ENCODE measurements at places on chromosomes 1 and 21.

DNA sequence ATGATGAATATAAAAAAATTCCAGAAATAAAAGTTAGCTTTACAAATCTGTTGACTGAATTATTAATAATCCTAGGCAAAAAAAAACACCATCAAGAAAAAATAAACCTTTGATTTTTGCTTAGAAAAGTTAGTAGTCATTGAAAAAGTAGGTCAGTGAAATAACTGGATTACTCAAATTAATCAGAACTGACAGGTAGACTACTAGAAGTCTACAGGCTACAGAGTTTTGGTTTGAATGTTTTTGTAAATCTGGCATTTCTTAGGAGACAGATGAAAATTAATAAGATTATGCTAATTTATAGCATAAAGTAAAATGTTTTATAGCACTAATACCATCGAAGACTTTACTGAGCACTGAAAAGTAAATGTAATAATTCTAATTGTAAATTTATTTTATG is 511.9 kb downstream of the PTPRC start:
- no peak for DNase-seq

DNA sequence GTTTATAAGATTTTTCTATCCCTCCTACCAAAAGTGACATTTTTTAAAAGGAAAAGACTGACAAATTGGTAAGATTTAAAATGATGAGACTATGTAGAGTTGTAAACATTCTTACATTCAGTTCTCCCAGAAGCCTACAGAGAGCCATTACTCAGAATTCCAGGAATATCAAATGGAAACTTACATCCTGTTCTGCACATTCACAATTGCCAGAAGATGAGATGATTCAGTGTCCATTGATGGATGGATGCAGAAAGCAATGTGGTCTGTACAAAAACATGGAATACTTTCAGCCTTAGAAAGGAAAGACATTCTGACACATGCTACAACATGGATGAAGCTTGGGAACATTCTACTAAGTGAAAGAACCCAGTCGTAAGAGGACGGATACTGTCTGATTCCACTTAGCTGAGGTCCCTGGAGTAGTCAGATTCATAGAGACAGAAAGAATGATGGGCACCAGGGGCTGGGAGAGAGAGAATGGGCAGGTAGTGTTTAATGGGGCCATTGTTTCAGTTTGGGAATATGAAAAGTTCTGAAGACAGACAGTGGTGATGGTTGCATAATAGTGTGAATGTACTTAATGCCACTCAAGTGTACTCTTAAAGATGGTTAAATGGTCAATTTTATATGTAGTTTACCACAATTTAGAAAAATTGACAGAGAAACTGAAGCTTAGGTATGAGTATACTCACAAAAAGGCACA is 16.6 kb downstream of the MX1 start:
- no peak for DNase-seq

DNA sequence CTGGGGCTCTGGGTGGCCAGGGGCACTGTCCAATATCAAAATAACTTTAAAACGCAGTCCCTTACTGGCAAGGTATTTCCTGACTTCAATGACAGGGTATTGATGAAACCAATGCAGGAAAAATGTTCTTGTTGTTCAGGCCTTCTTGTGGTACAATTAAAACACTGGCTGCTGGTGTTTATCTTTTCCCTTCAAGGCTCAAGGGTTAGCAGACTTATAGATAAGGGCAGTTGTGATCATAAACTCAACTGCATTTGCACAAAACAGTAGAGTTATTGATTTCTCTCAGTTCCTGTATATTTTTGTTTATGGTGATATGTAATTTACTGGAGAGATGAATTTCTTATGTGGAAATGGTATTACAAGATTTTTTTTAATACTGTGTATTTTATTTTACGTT is 2.7 kb upstream of the CD84 start:
- no peak for DNase-seq

- DNase-seq, result no peak
These were observed 20.5 kb downstream of the RCSD1 start for GRCh38 chr1:167650269-167651160.

- DNase-seq, result no peak
These were observed 3.4 kb downstream of the ZCCHC17 start for GRCh38 chr1:31300193-31300592.

- no peak for DNase-seq
These were observed 113.0 kb downstream of the OSBPL9 start for GRCh38 chr1:51729824-51730301.

DNA sequence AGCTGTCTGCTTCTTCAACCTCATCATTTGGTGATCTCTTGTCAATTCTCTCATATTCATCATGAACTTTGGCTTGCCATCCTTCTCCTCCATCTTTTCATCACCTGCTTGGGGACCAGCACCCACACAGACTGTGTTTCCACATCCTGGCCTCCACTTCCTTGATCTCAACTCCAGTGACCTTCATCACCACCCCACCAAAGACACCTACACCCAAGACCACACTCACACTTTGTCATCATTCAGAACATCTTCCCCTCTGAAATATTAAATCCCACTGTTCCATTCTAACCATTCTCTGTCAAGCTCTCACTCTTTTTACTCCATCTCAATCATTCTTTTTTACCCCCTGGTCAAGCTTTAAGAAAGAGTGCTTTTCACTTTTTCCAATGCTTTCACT is 115.5 kb upstream of the VAV3 start:
- DNase-seq, result no peak

DNA sequence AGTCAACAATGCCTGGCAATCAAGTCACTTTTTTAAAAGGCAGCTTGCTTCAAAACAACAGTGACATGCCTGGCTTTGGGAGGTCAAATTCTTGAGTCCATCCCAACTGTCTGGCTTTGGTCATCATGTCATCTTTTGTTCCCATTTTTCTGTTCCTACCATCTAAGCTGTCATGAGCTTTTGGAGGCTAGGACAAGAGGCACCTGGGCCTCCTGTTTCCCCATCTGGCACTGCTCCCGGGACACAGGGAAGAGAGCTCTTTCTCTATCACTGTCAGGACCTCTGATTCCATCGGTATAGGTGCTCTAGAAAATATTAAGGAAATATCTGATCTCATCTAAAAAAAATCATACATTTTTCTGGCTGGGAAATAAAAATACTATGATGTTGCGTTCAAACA is 156.3 kb downstream of the CLIC6 start:
- no peak for DNase-seq

GRCh38 chr1:170687621-170688020 is 23.7 kb downstream of the PRRX1 start:
- DNase-seq, result no peak

GRCh38 chr1:41363591-41364320 is 2.5 kb downstream of the FOXO6 start:
- DNase-seq, result peak; percentile 22

GRCh38 chr1:972726-973458 is 6.6 kb downstream of the PLEKHN1 start:
- DNase-seq, result no peak

DNA sequence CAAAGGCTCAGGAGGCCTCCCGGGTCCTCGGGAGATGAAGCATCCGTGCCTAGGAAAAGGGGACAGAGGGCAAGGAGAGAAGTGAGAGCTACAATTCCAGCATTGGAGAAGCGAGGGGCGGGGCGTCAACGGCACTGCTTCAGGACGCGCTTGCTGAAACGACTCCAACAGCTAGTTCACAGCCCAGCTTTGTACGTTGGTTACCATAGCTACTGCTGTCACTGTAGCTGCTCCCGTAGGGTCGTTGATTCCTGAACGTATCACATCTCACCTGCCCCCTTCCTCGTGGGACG is 63.1 kb downstream of the TOR1AIP2 start:
- no peak for DNase-seq

DNA sequence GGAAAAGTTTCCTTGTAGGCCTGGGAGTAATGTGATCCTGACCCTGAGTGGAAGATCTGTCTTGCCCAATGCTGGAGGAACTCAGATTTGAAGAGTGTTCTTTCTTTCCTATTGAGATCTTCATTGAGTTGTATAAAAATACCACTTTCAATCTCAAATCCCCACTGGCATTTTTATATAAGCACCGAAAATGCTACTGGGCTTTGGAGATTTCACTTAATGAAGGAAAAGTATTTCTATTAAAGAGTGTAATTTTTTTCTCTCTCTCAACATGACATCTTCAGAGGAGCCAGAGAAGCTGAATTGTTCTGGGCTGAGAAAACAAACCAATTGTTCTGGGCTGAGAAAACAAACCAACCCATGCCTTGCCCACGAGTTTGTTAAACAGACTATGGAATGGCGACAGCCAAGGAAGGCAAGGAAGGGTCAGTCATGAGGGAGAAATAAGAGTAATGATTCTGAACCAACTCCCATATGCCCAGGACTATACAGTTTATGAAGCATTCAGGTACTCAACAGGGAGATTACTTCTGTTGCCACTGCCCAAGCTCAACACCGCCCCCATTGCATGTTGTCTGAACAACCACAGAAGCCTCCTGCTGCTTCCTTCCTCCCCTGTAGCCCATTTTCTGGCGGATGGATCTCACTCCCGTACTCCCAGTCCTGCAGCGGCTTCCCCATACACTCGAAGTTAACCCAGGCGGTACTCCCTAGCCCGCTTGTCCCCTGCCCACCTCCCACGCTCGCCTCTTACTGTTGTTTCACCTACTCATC is 103.2 kb downstream of the BEND5 start:
- no peak for DNase-seq

DNA sequence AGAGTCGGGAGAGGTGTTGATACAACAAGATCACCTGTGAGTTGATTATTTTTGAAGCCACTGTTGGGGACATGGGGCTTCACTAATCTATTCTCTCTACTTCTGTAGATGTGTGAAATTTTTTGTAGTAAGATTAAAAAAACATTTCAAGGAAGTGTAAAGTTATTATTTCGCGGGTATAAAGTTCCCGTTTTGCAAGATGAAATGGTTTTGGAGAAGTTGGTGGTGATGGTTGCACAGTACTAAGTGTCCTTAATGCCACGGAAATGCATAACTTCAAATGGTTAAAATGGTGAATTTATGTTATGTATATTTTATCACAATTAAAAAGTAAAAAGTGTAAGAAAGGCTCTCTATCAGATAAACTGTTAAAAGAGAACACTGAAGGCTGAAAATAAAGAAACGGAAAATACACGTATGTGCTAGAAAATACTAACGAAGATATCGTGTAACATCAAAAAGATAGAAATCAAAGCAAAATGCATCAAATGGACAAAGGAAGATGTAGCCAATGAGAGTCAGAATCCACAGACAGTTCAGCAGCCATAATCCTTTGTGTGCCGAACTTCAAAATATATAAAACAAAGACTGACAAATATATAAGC is 2.9 kb upstream of the ITGB2 start:
- no peak for DNase-seq

DNA sequence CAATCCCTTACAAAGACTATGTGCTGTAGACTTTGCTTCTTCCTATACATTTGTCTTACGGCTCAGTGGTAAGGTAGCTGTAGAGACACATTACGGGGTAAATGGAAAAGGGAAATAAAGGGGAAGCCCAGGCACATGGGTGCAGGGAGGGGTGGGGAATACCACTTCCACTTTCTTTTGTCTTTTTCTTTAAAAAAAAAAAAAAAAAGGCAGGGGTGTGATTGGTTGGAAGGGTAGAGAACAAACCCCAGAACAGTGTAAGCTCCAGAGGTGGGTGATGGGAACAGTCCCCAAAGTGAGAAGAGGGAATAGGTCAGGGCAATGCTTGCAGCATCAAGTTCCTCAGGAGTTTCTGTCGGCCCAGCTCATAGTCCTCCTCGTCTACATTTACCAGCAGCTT is 3.9 kb downstream of the NIT1 start:
- DNase-seq, result no peak

DNA sequence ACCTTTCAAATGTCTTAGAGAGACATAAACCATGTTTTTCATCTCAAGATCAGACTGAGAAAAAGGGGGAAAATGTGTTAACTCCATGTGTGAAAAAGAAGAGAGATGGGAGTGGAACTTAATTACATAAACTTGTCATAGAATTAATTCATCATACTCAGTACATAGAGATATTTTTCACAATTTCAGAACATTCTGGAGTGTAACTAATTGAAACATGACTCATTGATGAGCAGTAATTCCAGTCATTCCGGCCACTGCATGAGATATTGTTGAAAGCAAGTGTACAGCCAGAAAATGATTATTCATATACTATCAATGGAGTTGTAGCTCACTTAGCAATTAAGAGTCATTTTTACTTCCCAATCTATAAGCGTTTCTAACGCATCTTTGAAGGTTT is 739.3 kb downstream of the LTN1 start:
- DNase-seq, result no peak

DNA sequence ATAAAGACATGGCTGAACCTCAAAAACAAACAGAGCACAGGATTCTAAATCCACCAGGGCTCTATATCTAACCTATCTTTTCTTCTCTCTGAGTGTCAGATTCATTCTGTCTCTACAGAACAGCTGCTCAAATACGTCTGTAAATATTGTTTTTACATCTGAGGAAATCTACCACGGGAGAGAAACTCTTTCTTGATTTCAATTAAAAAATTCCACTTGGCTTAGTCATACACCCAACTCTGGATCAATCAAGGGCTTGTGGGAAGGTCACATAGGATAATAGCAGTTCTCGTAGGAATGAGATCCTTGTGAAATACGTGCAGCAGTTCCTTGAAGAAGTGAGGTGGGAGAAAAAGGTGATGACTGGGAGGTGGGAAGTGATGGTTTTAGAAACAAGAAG is 1355.7 kb upstream of the ADGRL2 start:
- DNase-seq, result no peak

GRCh38 chr1:73771396-73771795 is 426.6 kb downstream of the LRRIQ3 start:
- no peak for DNase-seq

DNA sequence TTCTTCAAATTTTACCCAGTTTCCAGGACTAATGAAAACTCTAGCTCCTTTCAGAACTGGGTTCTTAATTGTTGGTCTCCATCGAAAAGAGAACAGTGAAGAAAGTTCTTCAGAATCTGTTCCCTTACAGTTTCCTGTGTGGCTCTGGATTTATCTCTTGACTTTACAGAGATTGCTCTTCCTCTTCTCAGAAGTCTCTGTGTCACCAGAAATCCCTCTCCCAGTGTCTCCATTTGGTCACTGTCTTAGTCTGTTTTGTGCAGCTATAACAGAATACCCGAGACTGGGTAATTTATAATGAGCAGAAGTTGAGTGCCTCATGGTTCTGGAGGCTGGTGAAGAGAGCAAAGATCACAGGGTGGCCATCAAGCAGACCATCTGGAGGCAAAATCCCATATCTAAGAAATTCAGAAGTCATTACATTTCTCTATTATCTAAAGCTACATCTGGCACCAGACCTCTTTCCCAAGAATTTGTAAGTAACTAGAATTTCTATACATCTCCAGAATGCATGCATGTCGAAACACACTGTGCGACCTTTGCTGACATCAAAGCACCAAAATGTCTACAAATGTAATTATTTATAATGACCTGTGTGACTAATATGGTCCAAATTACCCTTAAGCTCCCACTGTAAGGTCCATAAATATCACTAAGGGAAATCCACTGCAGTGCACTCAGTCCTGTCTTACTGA is 65.4 kb upstream of the KRTAP19-8 start:
- no peak for DNase-seq

GRCh38 chr1:1966071-1966740 is 37.4 kb downstream of the CFAP74 start:
- no peak for DNase-seq

GRCh38 chr1:156154317-156154749 is 948 bp downstream of the SEMA4A start:
- no peak for DNase-seq
